ENCODE measurements at places on chromosomes 7 and 10. TPM values are rescaled to one million over a fixed set of nuclear protein-coding genes. Genes with fewer than 3 reads are reported as not detected.

- no peak for DNase-seq
Observed at GRCh38 chr10:3418041-3418754, 245.6 kb upstream of the PITRM1 start.

The STN1 gene
- 47.0 TPM for total RNA-seq

The PNLIPRP3 gene
- not detected for total RNA-seq

- DNase-seq: no peak
Observed at GRCh38 chr10:16945593-16945992, 128.4 kb upstream of the RSU1 start.

- DNase-seq: no peak
Observed at GRCh38 chr7:122803323-122803722, 82.9 kb downstream of the CADPS2 start.

GRCh38 chr7:36535866-36536664 lies 146.4 kb downstream of the ANLN start:
- no peak for DNase-seq

The CC2D2B gene
- 0.17 TPM for total RNA-seq

GRCh38 chr7:95421000-95421846 lies 13.6 kb downstream of the PON2 start:
- DNase-seq: no peak

DNA sequence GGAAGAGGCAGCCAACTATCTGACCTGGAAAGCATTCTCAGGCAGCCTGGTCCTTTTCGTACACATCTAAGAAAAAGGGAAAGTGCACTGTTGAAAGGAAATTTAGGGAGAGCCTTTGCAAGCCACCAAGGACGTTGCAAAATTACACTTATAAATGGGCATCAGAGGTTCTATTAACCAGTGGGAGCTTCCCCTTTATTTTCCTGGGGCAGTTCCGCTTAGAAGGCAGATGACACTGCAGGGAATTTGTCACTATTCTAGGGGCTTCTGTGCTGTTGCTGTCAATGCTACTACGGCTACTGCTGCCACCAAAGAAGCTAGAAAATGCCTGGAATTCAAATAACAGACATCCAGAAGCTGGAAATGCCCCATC lies 79.6 kb upstream of the AUTS2 start:
- no peak for DNase-seq

The OR2A14 gene
- total RNA-seq: not detected

The CALN1 gene
- total RNA-seq: not detected

The ACSM6 gene
- not detected for total RNA-seq

The SPDYE2B gene
- total RNA-seq: not detected

DNA sequence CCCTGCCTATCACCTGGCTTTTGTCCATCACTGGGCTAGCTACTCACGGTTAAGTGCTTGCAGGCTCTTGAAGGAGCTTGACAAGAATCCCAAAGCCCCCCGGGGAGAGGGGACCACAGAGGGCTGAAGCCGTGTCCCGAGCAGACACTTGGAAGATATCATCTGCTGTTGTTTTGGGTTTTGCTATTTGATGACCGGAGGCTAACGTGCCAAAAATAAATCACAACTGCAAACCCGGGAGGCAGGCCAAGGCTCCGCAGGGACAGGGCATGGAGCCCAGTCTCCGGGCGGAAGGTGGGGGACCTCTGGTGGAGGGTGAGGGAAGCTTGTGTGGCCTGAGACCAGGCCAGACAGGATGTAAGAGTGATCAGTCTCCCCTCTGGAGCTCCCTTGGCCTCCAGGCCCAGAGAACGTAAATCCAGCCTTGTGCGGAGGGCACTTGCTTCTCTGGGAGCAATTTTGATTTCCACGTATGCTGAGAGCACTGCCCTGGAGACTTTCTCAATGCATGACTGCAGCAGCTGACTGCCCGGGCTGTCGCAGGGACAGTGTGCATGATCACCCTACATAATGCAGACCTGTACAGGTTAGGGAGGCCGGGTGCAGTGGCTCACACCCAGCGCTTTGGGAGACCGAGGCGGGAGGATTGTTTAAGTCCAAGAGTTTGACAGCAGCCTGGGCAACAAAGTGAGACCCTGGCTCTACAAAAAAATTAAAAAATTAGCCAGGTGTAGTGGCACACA lies at the start of gene PHKG1:
TSS of gene PHKG1 (minus strand) at position 164 of the 743 bp plus-strand sequence. CDS start 4,011 bp downstream, outside the sequence.
- no peak for DNase-seq

GRCh38 chr7:19470031-19470430 lies 238.8 kb downstream of the POLR1F start:
- no peak for DNase-seq

DNA sequence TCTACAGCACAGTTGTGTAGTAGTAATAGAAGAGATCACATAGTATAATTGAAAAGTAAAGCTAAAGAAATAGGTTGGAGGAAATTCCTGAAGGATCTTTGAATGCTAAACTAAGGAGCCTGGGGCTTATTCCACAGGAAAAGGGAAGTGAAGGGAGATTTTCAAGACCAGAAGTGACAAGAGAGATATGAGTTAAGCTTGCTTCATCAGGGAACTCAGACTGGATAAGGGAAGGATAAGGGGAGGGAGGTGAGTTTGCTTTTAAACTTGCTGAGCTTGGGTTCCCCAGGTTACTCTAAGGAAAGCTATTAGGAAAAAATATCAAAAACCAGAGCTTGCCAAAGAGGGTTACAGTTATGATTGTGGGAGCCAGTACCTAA lies 182.4 kb downstream of the RAPGEF5 start:
- DNase-seq: no peak

DNA sequence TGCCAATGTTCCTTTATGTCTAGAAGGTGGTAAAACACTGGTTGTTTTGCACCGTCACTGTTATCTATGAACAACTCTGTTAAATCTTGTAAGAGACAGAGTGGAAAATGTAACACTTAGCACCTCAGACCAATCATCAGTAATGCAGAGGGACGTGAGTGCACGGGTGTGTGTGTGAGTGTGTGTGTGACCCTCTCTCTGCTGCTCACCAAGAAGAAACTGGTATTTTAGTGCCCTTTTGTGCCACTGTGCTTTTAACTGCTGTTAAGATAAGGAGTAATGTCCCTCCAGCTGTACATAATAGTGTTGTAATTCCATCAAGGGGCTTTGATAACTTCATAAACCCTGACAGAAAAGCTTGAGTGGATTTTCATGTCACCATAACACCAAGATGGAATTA lies 130.1 kb downstream of the CREB5 start:
- no peak for DNase-seq

The IL6 gene
- total RNA-seq: 1.5 TPM

DNA sequence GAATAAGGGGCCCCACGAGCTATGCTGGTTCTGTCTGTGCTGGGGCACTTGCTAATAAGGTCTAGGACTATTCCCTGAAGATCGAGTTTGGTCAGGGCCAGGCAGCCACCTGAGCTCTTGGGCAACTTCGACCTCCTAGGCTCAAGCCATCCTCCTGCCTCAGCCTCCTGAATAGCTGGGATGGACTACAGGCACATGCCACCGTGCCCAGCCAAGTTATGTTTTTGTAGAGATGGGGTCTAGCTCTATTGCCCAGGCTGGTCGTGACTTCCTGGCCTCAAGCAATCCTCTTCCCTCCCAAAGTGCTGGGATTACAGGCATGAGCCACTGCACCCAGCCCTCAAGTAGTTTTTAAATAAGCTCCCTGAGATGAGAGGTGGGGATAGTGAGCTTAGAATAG lies 2.9 kb downstream of the ZP3 start:
- no peak for DNase-seq

DNA sequence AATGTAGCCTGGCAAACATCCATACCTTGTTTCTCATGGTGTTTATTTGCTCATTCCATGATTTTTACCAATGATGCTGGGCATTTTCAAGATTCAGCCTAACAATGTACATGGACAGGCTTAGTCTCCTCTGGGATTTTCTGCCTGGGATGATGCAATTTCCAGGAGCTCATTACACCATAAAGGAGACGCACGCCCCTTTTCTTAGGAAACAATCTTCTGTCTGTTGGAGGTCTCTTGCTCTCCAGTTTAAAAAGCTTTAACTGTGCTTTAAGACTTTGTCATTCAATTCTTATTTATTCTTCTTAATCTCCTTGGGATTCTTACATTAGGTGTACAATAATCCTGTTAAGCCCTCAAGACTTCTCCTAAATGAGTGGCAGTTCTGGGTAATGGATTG lies 150.3 kb upstream of the NRP1 start:
- DNase-seq: no peak

The STRIP2 gene
- 2.1 TPM for total RNA-seq

GRCh38 chr7:55969391-55969790 lies 5.0 kb downstream of the NIPSNAP2 start:
- no peak for DNase-seq

DNA sequence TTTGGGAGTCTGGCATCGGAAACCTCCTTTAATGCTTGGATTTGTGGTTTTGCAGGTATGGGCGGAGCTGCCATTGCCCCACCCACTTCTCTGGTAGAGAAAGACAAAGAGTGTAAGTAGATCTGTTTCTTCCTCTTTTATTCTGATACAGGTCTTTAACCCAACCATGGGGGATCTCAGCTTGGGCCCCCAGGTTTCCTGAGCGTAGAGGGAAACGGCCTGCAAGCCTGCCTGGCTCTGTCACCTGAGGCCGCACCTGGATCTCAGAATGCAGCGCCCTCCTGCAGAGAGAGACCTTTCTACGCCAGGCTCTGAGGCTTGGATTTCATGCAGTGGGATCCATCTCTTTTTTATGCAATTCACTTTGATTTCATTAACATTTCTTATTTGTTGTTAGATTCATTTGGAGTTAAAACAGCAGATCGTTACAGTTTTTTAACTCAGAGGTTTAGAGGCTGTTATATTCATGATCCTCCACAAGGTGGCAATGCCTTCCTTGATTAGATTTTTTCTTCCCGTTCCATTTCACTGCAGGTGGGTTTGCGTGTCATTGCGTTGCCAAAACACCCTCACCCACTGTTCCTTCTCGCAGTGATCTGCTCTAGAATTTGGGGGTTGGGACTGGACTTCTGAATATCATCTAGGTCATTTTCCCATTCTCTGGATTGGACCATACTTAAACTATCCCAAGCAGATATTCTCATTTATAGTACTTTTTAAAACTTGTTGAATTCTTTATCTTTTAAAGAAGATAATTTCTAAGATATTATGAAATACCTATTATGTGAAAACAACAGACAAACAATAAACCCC lies 20.0 kb downstream of the RBM17 start:
- DNase-seq: no peak

The NEUROG3 gene
- total RNA-seq: not detected

DNA sequence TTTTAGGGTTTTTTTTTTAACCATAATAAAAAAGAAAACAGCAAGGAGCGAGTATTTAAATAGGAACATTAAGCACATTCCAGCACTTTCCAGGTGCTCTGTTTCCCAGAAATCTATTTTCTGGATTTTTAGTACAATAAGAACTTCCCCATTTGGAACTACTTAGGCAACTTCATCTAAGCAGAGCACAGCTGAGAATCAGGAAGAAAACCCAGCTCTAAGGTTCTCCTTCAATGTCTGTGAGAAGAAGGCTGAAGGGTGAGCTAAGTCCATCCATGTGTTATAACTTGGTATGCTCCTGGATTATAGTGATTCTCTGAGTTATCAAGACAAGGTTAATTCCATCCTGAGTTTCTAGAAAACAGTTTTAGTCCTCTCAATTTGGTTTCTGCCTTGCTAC lies 181.9 kb downstream of the CYP26A1 start:
- no peak for DNase-seq

DNA sequence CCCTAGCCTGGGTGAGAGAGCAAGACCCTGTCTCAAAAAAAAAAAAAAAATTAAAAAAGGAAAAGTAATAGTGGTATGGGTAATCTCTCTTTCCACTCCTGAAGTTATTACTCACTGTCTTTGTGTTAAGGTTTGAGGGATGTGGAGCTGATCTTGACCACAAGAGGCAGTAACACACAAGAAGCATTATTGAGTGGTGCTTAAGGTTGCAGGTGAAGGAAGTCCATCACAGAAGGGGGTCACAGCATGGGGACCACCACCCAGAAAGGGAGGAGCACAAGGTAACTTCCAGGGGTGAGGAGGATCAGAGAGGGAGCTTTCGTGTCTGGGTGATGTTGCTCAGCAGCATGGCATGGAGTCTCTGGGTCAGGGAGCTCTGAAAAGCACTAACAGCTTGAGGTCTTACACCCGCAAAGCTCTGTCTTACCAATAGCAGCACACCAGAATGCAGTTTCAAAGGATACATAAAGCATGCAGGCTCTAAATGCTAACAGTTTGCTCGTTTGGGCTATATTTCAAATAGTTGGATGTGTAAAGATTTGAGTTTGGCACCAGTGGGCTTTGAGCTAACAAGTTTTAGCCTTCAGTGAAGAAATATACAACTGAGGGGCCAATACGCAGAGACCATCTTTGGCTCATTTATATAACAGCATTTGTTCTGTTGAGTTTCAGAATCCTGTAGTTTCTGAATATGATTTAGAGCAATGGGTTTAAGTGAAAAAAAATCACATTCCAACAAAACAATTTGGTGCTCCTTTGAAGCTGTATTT lies 100.4 kb upstream of the DNAJC1 start:
- DNase-seq: no peak

DNA sequence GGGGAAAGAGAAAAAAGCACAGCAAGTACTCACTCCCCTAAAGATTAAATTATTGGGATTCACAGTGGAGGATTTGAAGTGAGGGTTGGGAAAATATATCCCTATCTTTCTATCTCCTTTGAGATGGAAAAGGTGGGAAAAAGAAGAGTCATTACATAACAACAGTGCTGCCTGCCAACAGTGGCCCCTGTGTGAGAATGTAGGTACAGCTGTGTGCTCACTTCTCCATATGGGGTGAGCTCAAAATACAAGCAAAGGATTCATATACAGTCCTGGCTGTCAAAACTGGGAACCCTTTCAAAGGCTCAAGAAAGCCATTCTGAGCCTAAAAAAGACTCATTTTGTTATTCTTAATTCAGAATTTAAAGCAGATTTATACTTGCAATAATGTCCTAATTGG lies 458.5 kb downstream of the GPAM start:
- DNase-seq: no peak

- no peak for DNase-seq
Observed at GRCh38 chr10:100155936-100156335, 29.9 kb downstream of the ERLIN1 start.

The TAS2R39 gene
- not detected for total RNA-seq

DNA sequence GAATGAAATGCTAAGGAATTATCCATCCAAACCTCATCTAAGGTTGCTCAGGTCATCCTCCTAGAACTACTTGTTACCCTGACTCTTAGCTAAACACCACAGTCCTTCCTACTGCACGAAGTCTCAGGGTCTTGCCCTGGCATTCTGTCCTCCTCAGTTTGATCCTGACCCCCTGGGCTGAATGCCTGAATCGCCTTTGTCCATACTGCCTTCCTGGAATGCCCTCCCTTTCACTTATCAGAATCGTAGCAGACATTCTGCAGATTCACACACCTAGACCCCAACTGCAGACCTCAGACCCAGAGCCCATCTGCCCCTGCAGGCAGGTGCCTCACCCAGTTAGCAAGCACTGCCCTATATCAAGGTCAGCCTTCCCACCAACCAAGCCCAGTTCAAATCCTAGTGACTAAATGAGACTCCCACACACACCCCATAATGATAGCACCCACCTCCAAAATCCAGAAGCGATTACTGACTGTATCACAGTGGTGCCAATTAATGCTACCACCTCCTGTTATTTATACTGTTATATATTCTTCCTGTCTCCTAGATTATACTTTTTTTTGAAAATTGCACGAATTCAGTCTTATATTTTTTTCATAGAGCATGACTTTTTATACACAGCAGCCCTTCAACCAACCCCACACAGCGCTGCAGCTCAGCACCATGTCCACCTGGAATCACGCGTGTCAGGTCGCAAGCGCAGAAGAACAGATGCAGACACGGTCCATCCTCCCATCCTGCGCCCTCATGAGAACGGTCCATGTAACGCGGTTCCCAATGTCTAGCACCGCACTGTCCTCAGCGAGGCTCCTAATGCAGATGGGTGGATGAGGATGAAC lies 3.7 kb downstream of the PARD3 start:
- no peak for DNase-seq

The EEPD1 gene
- 15.7 TPM for total RNA-seq

GRCh38 chr10:69490876-69491275 lies 39.6 kb downstream of the TSPAN15 start:
- DNase-seq: no peak

Measured in T-helper 17 cell (primary cell).